ENCODE measurements at places on chromosomes 6 and 20.

GRCh38 chr20:50674138-50674825 is 17.1 kb downstream of the RIPOR3 start:
- DNase-seq = no peak

- DNase-seq = no peak
These were observed 541.3 kb upstream of the MARCKS start for GRCh38 chr6:113315879-113316278.

GRCh38 chr6:3887150-3887700 is 38.1 kb downstream of the FAM50B start:
- peak; percentile 11 for DNase-seq

- DNase-seq = peak; percentile 83
These were observed 474.4 kb upstream of the RNF217 start for GRCh38 chr6:124487623-124488431.

DNA sequence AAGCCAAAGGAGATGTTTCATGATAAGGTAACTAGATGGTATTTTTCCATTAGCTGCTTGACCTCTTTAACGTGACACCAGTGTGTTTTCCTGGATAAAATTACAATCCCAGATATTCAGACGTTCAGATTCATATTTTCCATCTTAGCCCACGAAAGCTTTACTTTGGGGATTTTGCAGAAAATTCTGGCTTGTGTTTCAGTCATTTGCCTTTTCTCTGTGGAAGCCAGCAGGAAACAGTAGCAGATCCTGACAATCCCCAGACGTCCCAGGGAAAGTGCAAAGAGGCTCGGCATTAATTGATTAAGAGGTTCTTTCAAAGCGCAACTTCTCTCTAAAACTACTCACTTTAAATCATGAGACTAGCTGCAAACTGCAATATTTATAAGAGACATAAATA is 243.6 kb downstream of the UST start:
- DNase-seq = no peak
